ENCODE measurements at places on chromosomes 2 and 18.

DNA sequence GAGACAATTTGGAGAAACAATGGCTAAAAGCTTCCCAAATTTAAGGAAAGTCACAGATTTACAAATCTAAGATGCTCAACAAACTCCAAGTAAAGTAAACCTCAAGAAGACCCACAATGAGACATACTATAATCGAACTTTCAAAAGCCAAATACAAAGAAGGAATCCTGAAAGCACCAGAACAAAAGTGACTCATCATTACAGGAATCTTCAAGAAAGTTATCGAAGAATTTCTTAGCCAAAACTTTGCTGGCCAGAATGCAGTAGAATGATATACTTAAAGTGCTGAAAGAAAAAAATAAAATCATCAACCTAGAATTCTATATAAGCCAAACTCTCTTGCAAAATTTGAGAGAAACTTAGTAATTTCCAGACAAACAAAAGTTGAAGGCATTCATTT is 106.5 kb upstream of the TMEM200C start:
- no peak for DNase-seq

- DNase-seq = no peak
Measured at GRCh38 chr2:149732730-149733290, 145.2 kb upstream of the MMADHC start.

DNA sequence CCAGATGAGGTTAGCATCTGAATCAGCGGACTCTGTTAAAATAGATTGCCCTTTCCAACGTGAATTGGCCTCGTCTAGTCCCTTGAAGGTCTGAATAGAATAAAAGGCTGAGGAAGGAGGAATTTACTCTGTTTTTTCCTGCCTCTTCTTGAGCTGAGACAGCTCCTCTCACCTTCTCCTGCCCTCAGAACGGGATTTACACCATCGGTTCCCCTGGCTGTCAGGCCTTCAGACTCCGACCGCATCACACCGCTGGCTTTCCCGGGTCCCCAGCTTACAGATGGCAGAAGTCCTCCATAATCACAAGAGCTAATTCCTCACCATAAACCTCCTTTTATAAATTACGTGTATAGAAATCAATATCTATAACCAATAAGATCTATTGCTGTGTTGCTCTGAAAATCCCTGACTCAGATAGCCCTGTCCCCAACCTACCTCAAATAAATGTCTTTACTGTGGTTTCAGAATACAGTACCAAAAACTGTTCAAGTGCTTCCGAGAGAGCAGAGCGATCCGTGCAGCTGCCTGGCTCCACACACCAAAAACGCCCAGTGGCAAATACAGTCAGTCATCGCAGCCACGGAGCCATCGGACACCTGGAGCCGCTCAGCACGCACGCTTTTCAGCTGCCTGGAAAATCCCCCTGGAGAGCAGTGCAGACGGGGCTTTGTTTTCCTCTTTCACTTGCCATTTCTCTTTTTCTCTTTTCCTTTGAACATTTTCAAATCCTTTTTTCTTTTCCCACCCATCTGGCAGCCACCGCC is 196.9 kb downstream of the NRP2 start:
- no peak for DNase-seq

DNA sequence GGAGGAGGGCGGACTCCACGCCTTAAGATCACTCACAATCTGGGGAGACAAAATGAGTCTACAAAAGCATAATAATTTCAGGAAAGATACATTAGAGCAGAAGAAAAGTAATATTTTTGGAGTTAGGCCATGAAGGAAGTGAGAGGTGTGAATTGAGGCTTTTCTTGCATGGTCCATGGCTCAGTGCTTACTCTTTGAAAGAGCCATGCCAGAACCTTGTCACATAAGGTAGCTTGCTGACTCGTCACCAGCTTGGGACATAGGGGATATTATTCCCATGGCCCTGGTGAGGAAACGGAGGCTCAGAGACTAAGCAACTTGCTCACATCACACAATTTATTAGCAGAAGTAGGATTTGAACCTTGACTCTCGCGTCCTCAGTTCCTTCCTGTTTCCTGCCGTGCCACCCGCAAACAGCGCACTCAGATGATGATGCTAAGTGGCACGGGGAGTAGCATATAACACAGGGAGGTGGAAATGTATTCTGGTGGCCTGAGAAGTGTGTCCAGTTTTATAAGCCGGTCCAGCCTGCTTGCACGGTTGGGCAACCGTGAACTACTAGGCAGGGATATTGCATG is 312.2 kb upstream of the EPAS1 start:
- DNase-seq = no peak

GRCh38 chr2:27313882-27314645 is 5.8 kb upstream of the UCN start:
- DNase-seq = no peak

DNA sequence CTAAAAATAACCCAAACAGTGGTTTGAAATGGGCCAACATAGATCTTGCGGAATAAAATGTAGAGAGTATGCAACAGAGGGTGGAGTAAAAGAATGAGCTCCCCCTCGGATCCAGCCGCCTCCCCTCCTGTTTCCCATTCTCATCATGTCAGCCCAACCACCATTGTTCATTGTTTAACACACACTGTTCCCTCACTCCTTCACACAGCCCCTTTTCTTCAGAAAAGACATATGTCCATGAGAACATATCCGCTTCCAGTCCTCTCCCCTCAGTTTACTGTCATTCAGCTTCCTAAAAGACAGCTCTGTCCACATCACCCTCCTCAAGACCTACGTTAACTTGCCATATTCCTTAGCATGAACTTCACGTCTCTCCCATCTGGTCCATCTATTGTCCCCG is 62.9 kb upstream of the SERTAD2 start:
- DNase-seq = no peak

DNA sequence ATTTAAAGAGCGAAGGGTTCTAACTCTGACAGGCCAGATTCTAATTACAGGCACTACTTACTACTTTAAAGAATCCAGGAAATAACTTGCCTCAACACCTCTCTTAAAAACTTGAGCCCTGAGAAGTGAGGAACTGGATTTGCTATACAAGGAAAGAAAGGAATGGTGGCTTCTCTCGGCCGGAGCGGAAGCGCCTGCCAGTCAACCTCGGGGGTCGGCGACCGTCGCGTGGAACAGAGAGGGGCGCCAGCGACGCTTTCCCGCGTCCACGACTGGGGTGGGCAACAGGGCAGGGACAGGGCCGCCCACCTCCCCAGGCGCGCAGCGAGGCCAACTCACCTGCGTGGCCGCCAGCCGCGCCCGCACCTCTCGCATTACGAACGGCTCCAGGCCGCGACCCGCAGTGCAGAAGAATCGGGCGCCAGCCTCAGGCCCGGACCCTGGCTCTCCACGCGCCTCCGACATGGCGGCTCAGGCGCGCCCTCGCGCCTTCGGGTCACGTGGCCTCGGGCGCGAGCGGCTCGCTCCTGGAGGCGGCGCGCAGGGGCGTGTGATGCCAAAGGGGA is at the start of gene THUMPD2:
Gene THUMPD2 (minus strand): TSS at position 484 of the 566 bp plus-strand sequence. CDS start 19 bp downstream, at position 465.
- peak; percentile 66 for DNase-seq

DNA sequence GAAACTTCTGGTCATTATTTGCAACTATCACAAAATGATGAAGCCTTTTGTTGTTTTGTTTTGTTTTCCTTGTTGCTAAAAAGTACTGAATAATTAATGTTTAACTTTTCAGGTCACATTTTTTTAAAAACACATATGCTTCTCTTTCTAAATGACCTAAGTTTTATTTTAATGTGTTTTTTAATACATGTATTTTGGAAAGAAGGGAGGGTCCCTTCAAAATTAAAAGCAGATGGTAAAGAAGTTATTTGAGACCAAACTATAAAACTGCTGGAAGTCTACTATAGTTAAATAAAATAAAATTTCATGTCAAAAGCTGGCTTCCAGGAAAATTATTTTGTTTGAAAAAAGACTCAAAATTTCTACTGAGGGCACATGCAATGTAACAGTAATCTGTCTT is 39.5 kb upstream of the ASNSD1 start:
- DNase-seq = no peak

- no peak for DNase-seq
Measured at GRCh38 chr2:64819774-64820688, 166.3 kb upstream of the SERTAD2 start.

GRCh38 chr2:158002079-158002478 is 99.6 kb upstream of the UPP2 start:
- no peak for DNase-seq

- DNase-seq = no peak
Measured at GRCh38 chr2:181904022-181904632, 12.6 kb downstream of the ITPRID2 start.

- no peak for DNase-seq
Measured at GRCh38 chr2:176826984-176827668, 385.5 kb upstream of the HNRNPA3 start.

DNA sequence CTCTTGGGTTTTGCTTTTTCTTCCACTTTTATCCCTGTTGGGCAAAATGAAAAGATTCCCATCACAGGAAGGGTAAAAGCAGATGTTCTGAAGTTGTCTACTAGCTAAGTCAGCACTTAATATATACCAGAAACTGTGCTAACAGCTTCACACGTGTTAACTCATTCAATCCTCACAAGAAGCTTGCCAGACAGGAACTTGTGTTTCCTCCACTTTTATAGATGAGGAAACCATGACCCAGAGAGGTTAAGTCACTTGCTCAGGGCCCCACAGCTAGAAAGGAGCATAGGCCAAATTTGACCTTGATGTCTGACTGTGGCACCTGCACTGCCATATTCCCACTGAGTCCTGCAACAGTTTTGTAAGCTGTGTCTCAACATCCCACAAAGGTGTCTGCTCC is 76.8 kb upstream of the EPC2 start:
- DNase-seq = no peak

GRCh38 chr2:40200366-40200915 is 251.4 kb downstream of the SLC8A1 start:
- DNase-seq = no peak

GRCh38 chr2:229243890-229244560 is 27.1 kb downstream of the PID1 start:
- DNase-seq = no peak

DNA sequence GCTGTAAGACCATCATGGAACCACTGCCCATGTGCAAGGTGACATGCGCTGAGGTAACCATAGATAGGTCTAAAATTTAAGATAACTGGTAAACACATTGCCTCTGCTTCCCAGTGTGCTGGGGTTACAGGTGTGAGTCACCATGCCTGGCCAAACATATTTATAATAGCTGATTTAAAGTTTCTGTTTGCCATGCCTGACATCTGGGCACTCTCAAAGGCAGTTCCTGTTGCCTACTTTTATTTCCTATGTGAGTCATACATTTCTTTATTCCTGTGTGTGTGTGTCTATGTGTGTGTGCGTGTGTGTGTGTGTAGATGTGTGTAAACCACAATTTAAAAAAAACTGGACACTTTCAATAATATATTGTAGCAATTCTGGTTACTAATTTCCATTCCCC is 415.2 kb upstream of the NETO1 start:
- no peak for DNase-seq

GRCh38 chr2:204353823-204354222 is 191.5 kb upstream of the PARD3B start:
- DNase-seq = no peak
